ENCODE measurements at places on chromosomes 11 and 22.

DNA sequence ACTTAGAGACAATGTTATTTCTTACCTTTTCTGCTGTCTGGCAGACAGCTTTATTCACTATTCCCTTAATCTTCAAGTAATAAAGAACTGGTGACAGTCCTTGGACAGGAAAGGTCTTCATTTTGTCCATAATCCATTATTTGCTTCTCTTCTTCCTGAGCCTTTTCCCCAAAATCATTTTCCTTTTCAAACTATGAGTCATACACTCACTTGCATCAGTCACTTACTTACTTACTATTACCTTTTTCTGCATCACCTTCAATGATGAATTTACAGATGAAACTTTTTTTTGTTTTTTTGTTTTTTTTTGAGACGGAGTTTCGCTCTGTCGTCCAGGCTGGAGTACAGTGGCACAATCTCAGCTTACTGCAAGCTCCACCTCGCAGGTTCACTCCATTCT lies 9.5 kb downstream of the METTL15 start:
- no peak for DNase-seq

- DNase-seq: no peak
Measured at GRCh38 chr11:120244476-120245365, 4.8 kb downstream of the POU2F3 start.

DNA sequence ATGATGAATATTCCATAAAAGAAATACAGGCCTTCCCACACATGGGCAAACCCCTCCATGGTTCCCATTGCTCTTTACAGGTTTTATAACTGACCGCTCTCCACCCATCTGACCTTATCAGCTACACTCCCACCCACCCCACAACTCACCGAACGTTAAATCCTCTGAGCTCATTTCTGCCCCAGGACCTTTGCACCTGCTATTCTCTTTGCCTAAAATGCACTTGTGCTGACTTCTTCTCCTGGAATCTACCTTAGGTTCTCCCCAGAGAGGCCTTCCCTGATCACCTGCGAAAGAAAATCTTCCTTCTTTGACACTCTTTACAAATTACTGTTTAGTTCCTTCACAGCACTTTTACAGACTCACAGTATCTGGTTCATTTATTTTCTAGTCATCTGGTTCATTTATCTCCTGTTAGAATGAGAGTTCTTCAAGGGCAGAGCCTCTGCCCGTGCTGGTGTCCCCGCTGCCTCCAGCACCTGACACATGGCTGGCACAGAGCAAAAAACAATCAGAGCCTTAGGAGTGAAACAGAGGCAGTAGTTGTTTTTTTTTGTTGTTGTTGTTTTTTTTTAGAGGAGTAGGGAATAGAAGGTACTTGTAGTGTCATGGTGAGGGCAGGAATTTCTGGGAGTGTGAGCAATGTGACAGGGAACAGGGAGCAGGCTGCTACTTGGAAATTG lies 21.6 kb upstream of the GRK3 start:
- no peak for DNase-seq

DNA sequence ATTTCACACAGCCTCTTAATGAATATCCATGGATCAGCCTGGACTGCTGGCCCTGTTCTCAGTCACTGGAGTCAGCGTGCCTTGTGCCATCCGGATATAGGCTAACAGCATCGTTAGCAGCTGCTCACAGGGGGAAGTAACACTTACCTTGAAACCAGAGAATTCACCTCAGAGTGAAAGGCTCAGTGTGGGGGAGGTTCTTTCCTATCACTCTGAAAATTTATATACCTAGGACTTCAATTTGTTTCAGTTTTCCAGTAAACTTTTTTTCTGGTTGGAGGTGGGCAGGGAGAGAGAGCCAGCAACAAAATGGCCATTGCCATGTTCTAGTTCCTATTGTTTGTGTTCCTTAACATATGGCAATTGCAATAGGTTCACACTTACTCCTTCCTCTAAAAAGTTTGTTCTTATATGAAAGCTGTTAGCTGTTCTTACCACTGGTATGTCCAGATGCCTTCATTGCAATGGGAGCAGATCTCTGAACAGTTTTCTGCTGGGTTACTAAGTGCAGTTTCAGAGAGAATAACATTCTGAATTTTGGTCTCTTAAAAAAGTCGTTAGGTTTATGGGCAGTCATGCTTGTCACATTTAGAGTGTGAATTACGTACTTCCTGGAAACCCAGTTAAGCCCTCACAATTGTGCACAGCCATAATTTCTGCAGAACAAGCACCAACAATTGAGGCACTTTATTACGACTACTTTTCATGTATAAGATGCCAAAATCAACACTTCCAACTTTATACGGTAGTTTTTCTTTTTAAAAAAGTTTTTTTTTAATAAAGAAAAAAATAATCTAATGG lies 247.6 kb downstream of the CADM1 start:
- no peak for DNase-seq

- no peak for DNase-seq
Measured at GRCh38 chr11:45108070-45109064, 38.1 kb upstream of the PRDM11 start.

DNA sequence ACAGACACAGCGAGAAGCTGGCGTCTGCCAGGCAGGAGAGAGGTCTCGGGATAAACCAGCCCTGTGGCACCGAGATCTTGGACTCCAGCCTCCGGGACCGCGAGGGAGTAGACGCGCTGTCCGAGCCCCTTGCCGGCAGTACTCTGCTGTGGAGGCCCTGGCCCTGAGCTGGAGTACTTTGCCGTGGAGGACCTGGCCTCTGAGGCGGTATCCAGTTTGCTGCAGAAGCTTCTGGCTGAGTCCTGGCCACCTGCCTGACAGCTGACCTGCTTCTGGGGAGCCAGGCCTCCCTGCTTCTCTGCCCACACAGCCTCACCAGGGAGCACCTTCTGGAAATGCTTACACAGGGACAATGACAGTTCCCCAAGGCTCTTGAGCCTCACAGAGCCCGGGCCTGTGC lies 31.6 kb upstream of the CARS1 start:
- no peak for DNase-seq

DNA sequence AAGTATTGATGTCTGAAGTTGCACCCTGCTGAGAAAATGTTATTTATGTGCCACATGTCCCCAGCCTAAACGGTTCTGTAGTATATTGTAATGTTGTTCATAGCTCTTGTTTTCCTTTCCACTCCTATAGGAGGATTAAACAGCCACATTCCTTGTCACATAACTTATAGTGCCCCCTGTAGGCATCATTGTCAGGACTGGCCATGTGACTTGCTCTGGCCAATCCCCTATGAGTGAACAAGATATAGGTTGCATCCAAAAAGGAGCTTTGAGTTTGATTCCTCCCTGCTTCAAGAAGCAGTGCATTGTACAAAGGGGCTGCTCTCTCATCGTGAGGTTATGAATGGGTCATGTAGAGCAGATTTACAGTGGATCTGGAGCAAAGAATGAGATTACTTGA lies 717.6 kb upstream of the ANO5 start:
- DNase-seq: no peak

DNA sequence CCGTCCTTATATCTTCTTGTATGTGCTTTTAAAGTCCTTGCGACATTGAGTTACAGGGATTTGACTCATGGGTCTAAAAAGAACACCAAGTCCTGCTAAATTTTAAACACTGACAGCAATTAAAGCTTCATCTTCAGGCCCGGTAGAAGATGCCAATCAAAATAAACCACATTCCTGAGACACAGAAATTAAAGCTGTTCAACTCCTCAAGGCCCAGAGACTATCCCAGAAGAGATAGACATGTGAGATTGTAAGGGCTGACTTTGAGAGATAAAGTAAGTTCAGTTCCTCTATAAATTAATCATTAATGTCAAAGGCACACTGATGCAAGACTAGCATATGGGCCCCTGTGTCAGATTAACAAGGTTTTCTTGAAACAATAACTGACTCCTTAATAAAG lies 49.8 kb downstream of the OSBPL5 start:
- no peak for DNase-seq

GRCh38 chr11:65611028-65611757 lies 2.8 kb downstream of the MAP3K11 start:
- DNase-seq: no peak

- no peak for DNase-seq
Measured at GRCh38 chr11:106159836-106160235, 82.4 kb downstream of the AASDHPPT start.

DNA sequence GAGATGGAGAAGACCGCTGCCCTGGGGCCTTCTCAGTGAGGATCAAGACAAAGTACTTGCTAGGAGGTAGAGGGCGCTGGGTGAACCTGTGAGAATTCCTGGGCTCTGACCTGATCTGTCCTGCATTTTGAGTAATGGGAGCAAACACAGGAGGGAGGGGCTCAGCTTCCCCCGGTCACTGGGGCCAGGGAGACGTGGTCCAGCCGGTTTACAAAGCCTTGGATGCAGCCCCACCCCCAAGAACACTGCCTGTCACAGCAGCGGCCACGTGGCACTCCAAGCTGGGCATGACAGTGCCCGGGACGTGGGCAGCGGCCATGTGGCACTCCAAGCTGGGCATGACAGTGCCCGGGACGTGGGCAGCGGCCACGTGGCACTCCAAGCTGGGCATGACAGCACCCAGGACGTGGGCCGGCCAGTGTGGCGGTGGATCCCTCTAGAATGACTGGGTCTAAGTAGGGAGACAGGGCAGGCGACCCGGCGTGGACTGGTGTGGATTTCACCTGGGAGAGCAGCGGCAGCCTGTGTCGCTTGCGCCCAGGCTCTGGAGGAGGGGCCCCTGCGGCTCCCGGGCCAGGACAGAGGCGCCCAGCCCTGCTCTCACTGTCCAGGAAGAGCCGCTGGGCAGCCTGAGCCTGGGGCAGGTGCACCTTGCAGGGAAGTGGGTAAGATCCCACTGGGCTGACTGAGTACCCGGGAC lies 2.5 kb upstream of the TTLL8 start:
- DNase-seq: no peak

Measured in stimulated activated CD4-positive, alpha-beta T cell treated with anti-CD3 and anti-CD28 coated beads, Interleukin-12 subunit alpha, Interleukin-12 subunit beta, amount 100 ng/mL, for 24 hours (primary cell).